DND-41 (cell line): ENCODE measurements at places on chromosomes 16 and 17.

GRCh38 chr17:74680941-74681340 is 31.8 kb downstream of the CD300LF start:
- DNase-seq = no peak
- H3K4me1 ChIP-seq = no peaks in the 10 kb centered on the region
- H3K27ac ChIP-seq = no peak overlapping the region
- no peaks in the 10 kb centered on the region for H3K36me3 ChIP-seq
- H3K4me3 ChIP-seq = no peak overlapping the region
- H3K27me3 ChIP-seq = peaks cover 8% of the 10 kb centered on the region

- H3K36me3 ChIP-seq = no peaks in the 10 kb centered on the region
- no peak overlapping the region for H3K27ac ChIP-seq
- H3K27me3 ChIP-seq = peaks cover 20% of the 10 kb centered on the region
- H3K4me3 ChIP-seq = no peak overlapping the region
- DNase-seq = no peak
Measured at GRCh38 chr17:28470914-28471366, 2.5 kb upstream of the SLC13A2 start.

DNA sequence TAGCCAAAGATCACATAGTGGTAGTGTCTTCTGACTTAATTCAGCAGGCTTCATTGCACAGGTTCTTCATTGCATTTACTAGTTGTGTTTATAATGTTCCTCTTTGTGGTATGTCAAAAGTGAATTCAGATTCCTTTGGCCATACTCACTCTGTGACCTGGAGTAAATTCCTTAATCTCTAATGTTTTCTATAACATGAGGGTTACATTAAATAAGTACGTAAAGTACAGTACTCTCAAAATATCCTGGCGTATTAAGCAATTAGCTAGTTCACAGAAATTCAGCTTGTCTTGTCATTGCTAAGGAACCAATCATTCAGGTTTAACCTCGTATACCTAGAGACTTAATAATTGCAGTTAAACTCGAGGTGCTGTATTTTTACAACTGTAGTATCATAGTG is 4.2 kb downstream of the RPS6KB1 start:
- peaks cover 24% of the 10 kb centered on the region for H3K4me1 ChIP-seq
- DNase-seq = no peak
- H3K27ac ChIP-seq = no peak overlapping the region

DNA sequence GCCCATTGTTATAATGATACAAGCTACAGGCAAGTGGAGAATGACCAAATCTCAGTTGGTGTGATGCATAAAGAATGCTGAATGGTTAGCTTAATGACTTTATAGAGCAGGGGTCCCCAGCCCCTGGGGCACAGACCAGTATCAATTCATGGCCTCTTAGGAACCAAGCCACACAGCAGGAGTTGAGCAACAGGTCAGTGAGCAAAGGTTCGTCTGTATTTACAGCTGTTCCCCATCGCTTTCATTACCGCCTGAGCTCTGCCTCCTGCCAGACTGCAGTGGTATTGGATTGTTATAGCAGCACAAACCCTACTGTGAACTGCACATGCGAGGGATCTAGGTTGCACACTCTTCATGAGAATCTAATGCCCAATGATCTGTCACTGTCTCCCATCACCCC is 114.0 kb upstream of the ZFHX3 start:
- H3K27me3 ChIP-seq = peaks cover 2% of the 10 kb centered on the region
- H3K4me1 ChIP-seq = no peaks in the 10 kb centered on the region
- H3K4me3 ChIP-seq = no peak overlapping the region
- H3K27ac ChIP-seq = no peak overlapping the region
- H3K36me3 ChIP-seq = no peaks in the 10 kb centered on the region

GRCh38 chr17:73548620-73549311 is 95.5 kb downstream of the SDK2 start:
- peaks cover 1% of the 10 kb centered on the region for H3K4me1 ChIP-seq
- no peak overlapping the region for H3K4me3 ChIP-seq
- no peak for DNase-seq
- no peak overlapping the region for H3K27ac ChIP-seq

- H3K4me1 ChIP-seq = peaks cover 2% of the 10 kb centered on the region; the same call in 1 of the 2 replicates
- peaks cover 2% of the 10 kb centered on the region for H3K27me3 ChIP-seq
- no peaks in the 10 kb centered on the region for H3K36me3 ChIP-seq
- no peak overlapping the region for H3K27ac ChIP-seq
- no peak for DNase-seq
Measured at GRCh38 chr17:81740395-81740961, 28.4 kb downstream of the SLC25A10 start.

GRCh38 chr16:31229501-31229900 is 12.6 kb upstream of the PYDC1 start:
- DNase-seq = no peak
- no peaks in the 10 kb centered on the region for H3K4me1 ChIP-seq
- H3K4me3 ChIP-seq = no peak overlapping the region
- H3K36me3 ChIP-seq = no peaks in the 10 kb centered on the region
- no peak overlapping the region for H3K27ac ChIP-seq

DNA sequence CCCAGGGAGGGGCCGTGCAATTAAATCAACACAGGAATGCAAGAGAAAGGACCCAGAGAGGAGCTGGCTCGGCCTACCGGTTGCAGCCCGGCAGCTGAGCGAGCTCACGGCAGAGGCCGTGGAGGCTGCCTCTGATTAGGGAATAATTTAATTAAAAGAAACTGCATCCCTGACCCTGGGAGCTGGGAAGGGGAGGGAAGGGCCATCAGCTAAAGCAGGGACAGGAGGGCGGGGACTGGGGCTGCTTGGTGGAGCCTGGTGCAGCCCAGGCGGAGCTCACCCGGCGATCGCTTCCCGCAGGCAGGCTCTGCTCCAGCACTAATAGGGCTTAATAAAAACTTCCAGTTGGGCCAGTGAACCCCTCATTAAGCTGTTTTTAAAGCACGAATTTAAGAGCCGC is 43.4 kb downstream of the LMF1 start:
- no peaks in the 10 kb centered on the region for H3K4me1 ChIP-seq
- no peak for DNase-seq
- H3K27ac ChIP-seq = no peak overlapping the region
- no peaks in the 10 kb centered on the region for H3K27me3 ChIP-seq
- H3K36me3 ChIP-seq = peaks cover 24% of the 10 kb centered on the region

- H3K27me3 ChIP-seq = no peaks in the 10 kb centered on the region
- H3K36me3 ChIP-seq = no peaks in the 10 kb centered on the region
- H3K4me3 ChIP-seq = no peak overlapping the region
- peak; percentile 15 for DNase-seq
Measured at GRCh38 chr17:22507823-22508222, 815.5 kb downstream of the KCNJ18 start.

- peak; percentile 90 for DNase-seq
- no peak overlapping the region for H3K4me3 ChIP-seq
- no peaks in the 10 kb centered on the region for H3K27me3 ChIP-seq
- no peak overlapping the region for H3K27ac ChIP-seq
Measured at GRCh38 chr17:67374329-67375053, 2.6 kb upstream of the PITPNC1 start.

GRCh38 chr17:1896243-1897104 is 66.7 kb downstream of the RPA1 start:
- H3K4me3 ChIP-seq = no peak overlapping the region
- no peak overlapping the region for H3K27ac ChIP-seq
- no peak for DNase-seq
- no peaks in the 10 kb centered on the region for H3K4me1 ChIP-seq

DNA sequence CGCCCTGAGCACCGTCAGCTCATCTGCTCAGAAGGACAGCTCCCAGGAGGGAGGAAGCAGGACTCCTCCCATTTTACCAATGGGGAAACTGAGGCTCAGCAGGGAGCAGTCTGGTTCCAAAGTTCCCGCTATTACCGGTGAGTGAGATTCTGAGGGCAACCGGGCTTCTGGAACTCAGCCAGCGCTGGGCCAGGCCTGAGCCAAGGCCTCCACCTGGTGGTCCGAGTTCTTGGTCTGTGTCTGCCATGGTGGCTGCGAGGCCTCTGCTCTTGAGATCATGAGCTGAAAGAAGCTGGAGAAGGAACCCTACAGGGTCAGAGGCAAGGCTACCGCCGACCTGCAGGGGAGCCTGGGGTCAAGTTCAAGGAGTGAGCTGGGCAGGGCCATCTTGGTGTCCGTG is 110.8 kb upstream of the GSE1 start:
- peaks cover 12% of the 10 kb centered on the region for H3K4me1 ChIP-seq
- no peaks in the 10 kb centered on the region for H3K27me3 ChIP-seq
- no peak overlapping the region for H3K27ac ChIP-seq
- DNase-seq = no peak
- no peak overlapping the region for H3K4me3 ChIP-seq

GRCh38 chr16:8958344-8959167 is 5.2 kb downstream of the USP7 start:
- H3K27me3 ChIP-seq = no peaks in the 10 kb centered on the region
- peak overlapping the region; percentile 72 for H3K4me3 ChIP-seq
- peak; percentile 68 for DNase-seq
- peak overlapping the region; percentile 83 for H3K27ac ChIP-seq

DNA sequence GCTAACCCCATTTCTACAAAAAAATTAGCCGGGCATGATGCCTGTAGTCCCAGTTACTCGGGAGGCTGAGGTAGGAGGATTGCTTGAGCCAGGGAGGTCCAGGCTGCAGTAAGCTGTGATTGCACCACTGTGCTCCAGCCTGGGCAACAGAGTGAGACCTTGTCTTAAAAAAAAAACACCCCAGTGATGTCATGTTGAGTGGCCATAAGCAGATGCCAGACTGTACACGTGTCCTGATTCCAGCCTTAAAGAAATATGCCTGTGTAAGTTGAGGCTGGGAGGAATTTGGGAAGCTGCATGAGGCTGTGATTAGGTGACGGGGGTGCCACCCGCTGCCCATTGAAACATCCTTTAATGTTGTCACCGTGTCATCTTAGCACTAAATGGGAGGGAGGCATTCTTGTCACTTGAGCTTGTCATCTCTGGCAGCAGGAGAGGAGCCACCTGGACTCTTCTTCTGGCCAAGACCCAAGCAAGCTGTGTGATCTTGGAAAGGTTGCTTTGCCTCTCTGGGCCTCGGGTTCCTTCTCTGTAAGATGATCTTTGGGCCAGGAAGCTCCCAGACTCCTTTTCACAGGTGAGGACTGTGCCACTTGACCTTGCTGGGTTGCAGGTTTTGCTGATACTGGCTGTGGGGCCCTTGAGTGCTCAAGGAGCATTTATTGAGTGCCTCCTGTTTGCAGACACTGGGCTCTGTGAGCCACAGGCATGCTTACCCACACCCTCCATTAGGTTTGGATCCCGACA is 98.3 kb upstream of the CIBAR2 start:
- DNase-seq = no peak
- H3K36me3 ChIP-seq = no peaks in the 10 kb centered on the region
- H3K27me3 ChIP-seq = peaks cover 3% of the 10 kb centered on the region
- H3K4me3 ChIP-seq = no peak overlapping the region
- H3K27ac ChIP-seq = no peak overlapping the region

- H3K4me1 ChIP-seq = no peaks in the 10 kb centered on the region
- no peaks in the 10 kb centered on the region for H3K27me3 ChIP-seq
- no peaks in the 10 kb centered on the region for H3K36me3 ChIP-seq
- peak; percentile 53 for DNase-seq
Measured at GRCh38 chr16:84277244-84277823, 17.3 kb upstream of the WFDC1 start.

DNA sequence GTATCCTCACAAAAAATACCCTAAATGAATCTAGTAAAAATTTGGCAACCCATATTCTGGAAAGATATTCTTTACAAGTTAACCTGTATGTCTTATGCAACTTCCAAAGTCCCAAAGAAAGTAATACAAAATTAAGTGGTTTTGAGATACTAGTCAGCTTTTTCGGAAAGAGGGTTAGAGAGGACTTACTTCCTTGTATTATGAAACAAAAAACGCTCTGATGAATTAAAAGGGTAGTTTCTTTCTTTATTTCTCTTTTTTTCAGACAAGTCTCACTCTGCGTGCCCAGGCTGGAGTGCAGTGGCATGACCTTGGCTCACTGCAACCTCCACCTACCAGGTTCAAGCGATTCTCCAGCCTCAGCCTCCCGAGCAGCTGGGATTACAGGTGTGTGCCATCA is 51.6 kb downstream of the KANSL1 start:
- H3K27ac ChIP-seq = no peak overlapping the region
- H3K27me3 ChIP-seq = no peaks in the 10 kb centered on the region
- DNase-seq = no peak
- peaks cover 4% of the 10 kb centered on the region; the same call in 1 of the 2 replicates for H3K4me1 ChIP-seq
- no peak overlapping the region for H3K4me3 ChIP-seq

DNA sequence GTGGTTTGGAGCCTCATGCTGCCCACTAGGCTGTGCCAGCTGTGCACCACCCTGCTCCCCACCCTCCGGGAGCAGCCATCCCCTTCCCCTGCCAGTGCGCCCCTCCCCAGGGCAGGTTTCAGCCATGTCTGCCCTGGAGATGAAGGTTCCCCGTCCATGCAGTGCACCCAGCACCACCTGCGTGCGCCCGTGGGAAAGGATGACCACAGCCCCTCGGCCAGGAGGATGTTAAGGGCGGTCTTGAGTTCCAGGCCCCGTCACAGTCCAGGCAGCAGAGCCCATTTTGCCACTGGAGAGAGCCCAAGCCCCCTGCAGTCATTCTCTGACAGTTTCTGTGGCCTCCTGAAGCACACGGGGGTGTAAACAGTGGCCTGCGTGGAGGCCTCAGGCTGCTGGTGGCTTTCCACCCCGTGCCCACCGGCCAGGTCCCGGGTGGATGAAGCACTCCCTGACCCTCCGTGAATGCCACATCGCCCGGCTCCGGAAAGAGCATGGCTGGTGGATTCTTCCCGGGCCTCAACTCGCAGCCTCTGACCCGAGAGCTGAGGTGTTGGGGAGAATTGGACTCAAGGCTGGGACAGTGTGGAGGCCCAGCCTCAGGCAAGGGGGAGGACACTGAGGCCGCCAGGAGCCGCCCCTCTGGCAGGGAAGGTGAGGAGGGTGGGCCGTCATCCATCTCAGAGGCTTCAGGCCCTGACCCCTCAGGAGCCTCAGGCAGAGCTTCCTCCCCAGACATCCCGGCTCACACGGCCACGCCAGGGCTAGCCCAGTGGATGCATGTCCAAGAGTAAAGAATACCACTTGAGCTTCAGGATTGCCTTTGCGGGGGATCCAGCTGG is 69.7 kb upstream of the CHMP6 start:
- H3K4me1 ChIP-seq = no peaks in the 10 kb centered on the region
- no peaks in the 10 kb centered on the region for H3K27me3 ChIP-seq
- peaks cover 71% of the 10 kb centered on the region for H3K36me3 ChIP-seq
- no peak for DNase-seq

GRCh38 chr16:4407543-4408322 is 8.7 kb downstream of the CORO7 start:
- H3K27ac ChIP-seq = no peak overlapping the region
- H3K4me1 ChIP-seq = 0 out of 2 replicates have a peak, but pooled peaks cover 3% of the 10 kb centered on the region
- no peak overlapping the region for H3K4me3 ChIP-seq
- no peak for DNase-seq

GRCh38 chr17:55722742-55723487 is at the start of gene TMEM100:
TMEM100 (minus strand) TSS chr17:55722864; CDS start chr17:55721070, 1,794 bp downstream.
- H3K4me1 ChIP-seq = no peaks in the 10 kb centered on the region
- no peaks in the 10 kb centered on the region for H3K27me3 ChIP-seq
- H3K4me3 ChIP-seq = no peak within 1 kb of the TSS
- no peaks in the 10 kb centered on the region for H3K36me3 ChIP-seq
- DNase-seq = no peak
